Coronary artery (tissue), 2 donors: ENCODE measurements at places on chromosomes 3 and 15.

- no peak for DNase-seq
Observed at GRCh38 chr3:24237971-24238706, 256.5 kb downstream of the THRB start.

- no peak for DNase-seq
Observed at GRCh38 chr3:83894223-83894622, 1064.6 kb upstream of the CADM2 start.

DNA sequence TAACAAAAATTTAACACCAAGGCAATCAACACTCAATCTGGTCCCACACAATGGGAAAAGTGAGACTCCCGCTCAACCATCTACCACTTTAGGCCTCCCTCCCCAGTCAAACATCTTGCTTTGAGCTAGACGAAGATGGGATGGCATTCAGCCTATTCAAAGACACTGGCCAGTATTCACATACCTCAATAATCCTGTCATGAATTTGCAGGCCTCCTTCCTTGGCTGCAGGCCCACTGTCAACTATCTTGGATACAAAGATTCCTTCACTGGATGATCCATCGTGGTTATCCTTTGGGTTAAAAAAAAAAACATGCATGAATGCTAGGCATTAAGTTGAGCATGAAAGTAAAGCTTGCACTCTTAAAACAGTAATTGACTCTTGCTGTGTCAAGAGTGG lies 22.6 kb downstream of the PDZRN3 start:
- DNase-seq = no peak

DNA sequence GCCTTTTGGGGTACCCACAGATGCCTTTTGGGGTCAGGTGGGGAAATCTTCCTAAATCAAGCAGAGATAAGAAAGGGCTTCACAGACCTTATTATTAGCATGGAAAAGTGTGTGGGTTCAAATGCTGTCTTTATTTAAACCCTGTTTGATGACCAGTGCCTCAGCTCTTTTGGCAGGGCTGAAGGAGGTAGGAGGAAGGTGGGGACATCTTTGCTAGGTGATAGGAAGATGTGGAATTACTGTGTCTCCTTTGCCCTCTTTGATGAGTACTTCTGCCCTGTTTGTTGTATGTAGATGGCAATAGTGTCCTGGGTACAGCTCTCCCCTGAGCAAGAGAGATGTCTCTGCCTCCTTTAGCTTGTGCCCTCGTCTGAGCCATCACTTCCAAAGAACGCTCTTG lies 333.3 kb upstream of the ROPN1 start:
- DNase-seq = no peak

DNA sequence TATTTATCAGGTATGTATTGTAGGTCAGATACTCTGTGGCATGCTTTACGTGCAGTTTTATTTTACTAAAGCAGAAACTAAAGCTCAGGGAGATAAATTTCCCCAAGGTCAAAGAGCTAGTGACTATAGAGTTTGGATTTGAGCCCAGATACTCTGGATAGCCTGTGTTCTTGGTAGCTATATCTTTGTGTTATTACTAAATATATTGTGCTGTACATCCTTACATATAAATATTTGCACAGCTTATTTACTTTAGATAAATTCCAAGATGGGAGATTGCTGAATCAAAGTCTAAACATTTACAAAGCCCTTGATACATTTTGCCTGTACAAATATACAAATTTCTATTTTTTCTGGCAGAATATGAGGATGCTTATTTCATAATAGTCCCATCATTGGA lies 660.9 kb upstream of the NAALADL2 start:
- no peak for DNase-seq

GRCh38 chr3:34361921-34362320 lies 563.5 kb downstream of the PDCD6IP start:
- DNase-seq = no peak

GRCh38 chr3:13004376-13004775 lies 68.9 kb downstream of the IQSEC1 start:
- no peak for DNase-seq

DNA sequence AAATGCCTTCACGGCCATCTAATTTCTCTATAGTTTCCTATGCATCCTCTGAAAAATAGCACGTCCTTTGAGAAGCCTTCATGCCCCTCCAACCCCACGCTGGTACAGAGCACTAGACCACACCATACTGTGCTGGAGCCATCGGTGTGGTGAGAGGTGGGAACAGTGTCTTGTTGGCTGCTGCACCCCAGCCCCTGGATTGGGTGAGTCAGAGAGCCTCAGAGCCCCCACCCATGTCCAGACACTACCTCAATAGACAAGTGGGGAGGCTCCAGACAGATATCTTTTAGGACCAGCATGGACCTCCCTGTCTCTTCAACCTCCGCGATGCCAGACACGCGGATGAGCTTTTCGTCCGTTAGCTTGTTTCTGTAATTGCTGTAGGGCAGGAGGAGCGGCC lies 12.1 kb upstream of the TGM5 start:
- no peak for DNase-seq

- no peak for DNase-seq
Observed at GRCh38 chr15:27617013-27617412, 482.1 kb downstream of the OCA2 start.

DNA sequence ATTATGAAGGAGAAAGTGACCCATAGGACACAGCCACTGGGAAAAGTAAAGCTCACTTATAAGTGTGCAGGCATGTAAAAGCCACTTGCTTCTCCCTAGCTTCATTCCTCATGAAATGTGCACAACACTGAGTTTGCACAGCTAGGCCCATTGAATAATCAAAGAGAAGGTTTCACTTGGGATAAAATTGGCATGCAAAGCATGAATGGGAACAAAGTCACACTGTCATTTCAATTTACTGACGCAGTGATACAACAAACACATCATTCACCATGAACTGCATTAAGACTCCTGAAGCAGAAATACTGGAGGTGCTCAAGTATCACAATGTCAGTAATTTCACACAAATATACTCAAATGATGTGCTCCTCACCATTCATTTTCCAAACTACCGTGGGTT lies 61.1 kb downstream of the KCNMB2 start:
- DNase-seq = no peak

GRCh38 chr3:22045882-22046281 lies 294.9 kb upstream of the ZNF385D start:
- DNase-seq = no peak

- no peak for DNase-seq
Observed at GRCh38 chr15:48675436-48675835, 29.9 kb upstream of the FBN1 start.

DNA sequence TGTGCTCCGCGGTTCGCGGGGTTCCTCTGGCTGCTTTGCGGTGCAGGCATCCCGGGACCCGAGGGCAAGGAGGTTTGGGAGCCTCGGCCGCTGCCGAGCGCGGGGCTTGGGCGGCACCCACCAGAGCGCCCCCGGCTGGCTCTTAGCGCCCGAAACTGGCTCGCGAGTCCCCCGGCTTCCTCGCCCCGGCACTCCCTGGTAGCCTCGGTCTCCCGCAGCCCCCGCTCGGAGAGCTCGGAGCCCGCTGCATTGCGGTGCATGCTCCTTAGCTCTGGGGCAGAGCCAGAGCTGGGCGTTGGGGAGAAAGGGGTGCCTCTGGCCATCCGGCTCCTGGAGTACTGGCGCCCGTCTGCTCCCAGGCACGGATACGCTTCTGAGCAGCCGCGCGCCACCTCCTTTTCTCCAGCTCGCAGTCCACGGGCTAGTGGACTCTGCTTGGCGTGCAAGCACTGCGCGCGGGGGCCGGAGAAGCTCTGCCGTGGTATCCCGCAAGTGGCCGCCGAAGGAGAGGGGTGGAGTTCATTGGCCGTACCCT lies 753 bp downstream of the EPHB1 start:
- no peak for DNase-seq
